ENCODE measurements at places on chromosomes 1 and 21. TPM values are rescaled to one million over a fixed set of nuclear protein-coding genes. Genes with fewer than 3 reads are reported as not detected.

MX2 gene
- 10.9 TPM for total RNA-seq

TESK2 gene
- 8.1 TPM for total RNA-seq

C1orf216 gene
- total RNA-seq, result 26.3 TPM

PLA2G2D gene
- total RNA-seq, result not detected

HTR6 gene
- total RNA-seq, result not detected

ANXA9 gene
- total RNA-seq, result 2.1 TPM

MPZL1 gene
- total RNA-seq, result 75.5 TPM

DPT gene
- total RNA-seq, result 81.5 TPM

NTRK1 gene
- total RNA-seq, result 0.22 TPM

CD84 gene
- total RNA-seq, result 12.0 TPM

GRCh38 chr1:171468120-171468750 is 17.1 kb upstream of the PRRC2C start:
- no peak for DNase-seq

GRCh38 chr1:218718206-218718605 is 373.1 kb downstream of the TGFB2 start:
- no peak for DNase-seq

DNA sequence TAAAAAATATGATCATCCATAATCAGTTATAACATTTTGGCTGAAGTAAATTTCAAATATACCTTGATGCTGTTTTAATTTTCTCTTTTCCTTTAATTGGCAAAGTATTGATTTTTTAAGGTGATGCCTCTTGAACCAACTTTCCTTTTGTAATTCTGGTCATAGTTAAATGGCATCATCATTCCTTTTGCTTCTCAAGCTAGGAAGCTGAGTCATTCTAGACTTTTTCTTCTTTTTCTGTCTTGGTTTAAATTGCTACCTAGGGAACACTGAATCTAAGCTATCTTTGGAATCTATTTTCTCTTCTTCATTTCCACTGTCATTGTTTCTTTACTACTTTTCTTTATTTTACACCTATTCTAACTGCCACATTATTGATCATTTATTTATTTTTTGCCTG is 162.7 kb downstream of the HMCN1 start:
- no peak for DNase-seq

DNA sequence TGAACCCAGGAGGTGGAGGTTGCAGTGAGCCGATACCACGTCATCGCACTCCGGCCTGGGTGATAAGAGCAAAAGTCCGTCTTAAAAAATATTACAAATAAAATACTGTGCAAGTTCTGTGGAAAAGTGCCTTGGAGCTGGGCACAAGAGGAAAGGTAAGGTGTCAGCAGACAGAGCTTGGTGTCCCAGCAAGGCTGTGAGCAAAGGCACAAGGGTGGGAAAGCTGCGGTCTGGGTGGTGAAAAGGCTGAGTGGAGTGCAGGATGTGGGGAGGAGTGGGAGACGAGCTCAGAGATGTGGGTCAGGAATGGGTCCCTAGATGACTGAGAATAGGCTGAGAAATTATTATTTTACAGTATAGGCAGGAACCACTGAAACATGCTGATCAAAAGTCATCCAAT is 150.6 kb downstream of the RHOU start:
- DNase-seq, result no peak

DNA sequence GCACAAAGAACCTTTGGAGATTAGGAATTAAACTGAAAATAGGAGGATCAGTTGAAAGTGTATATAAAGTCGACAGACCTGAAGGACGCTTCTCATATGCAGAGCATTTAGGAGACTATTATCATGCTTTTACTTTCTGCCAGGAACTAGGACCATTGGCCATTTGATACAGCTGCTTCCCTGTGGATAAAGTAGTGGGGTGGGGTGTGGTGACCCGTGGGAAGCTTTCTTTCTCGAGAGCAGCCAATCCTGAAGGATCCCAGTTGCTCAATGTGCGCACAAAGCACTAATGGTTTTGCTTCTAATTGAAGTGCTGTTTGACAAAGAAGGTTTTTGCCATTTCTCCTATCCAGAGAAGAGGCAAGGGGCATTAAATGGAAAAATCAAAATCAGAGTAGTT is 14.9 kb upstream of the CD55 start:
- no peak for DNase-seq

- peak; percentile 72 for DNase-seq
Measured at GRCh38 chr1:72283307-72284083, 1.2 kb upstream of the NEGR1 start.

DNA sequence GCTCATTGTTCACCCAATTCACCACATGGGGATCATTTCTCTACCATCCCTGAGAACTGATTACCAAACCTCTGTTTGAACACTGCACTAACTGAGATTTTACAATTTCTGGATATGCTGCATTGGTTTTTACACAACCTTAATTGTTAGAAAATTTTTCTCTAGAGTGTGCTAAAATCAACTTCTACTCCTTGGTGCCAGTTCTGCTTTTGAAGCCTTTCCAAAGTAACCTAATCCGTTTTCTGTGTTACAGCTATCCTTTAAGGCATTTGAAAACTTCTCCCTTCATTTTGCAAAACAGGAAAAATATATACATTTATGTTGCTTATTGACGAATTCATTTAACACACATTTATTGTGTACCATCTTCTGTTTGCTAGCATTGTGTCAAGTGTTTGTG is 23.7 kb downstream of the SMAP2 start:
- no peak for DNase-seq

DNA sequence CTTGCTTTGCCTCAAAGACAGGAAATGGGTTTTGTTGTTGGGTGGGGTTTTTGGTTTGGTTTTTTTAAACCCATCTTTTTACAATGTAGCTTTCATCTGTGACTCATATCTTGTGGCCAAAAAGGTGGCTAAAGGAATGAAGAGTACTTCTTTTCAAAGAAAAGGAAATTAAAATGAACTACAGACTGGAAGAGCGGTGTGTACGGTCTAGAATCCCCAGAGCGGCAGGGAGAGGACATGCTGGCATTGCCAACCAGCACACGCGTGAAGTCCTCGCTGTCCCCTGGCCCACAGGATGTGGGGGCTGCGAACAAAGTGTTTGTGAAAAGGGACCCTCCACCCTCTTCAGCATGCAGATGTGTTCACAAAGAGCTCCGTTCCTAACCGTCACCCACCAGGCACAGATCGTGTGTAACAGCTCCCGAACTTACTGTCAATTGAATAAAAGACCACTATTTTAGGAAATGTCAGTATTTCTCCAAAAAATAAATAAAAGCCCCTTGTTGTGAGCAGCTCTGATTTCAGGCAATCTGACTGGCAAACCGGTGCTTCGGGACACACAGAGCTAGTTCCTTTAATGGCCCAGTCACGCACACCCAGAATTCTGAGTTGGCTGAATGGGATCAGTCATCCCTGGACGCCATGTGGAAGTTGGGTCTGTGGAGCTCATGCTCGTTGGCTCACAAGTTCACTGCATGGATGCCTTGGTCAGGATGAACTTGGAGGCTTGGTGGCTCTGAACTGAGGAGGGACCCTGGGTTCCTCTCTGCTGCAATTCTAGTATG is 602.9 kb downstream of the NPHP4 start:
- no peak for DNase-seq

GRCh38 chr1:92864131-92864530 is 32.3 kb downstream of the RPL5 start:
- DNase-seq, result no peak

DNA sequence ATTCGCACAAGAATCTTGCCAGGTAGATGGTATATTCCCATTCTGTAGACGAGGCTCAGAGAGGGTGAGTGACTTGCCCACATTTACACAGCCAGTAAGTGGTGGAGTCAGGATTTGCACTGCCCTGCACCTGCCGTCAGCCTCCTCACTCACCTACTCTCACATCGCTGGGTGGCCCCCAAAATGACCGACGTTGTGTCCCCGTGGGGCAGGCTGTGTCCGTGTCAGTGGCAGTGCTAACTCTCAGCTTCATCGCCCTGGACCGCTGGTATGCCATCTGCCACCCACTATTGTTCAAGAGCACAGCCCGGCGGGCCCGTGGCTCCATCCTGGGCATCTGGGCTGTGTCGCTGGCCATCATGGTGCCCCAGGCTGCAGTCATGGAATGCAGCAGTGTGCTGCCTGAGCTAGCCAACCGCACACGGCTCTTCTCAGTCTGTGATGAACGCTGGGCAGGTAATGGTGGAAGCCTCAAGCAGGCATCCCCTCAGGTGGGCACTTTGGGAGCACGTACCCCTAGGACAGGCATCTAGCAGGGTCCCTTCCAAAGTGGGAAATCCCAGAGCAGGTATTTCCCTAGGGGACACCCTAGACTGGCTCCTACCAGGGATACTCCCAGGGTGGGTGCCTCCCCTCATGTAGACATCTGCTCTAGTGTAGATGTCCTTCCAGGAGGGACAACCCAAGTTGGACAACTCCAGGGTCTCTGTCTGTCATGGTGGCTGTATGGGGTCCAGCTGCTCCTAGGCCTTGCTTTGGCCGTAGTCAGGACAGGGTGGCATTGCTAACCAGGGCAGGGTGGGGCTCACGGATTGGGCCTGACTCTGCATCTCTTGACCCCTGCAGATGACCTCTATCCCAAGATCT is 3.4 kb downstream of the HCRTR1 start:
- no peak for DNase-seq

DNA sequence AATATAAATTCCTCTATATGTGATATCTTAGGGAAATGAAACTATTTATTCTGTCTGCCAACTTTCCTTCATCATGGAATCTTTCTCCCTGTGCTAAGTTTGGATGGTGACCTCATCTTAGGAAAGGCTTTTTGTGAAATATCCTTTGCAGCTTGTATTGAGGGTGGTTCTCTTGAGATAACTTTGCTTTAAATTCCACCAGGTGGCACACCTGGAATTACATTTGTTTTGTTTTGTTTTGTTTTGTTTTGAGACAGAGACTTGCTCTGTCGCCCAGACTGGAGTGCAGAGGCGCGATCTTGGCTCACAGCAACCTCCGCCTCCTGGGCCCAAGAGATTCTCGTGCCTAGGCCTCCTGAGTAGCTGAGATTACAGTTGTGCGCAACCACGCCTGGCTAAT is 7.6 kb upstream of the CD1A start:
- no peak for DNase-seq

DNA sequence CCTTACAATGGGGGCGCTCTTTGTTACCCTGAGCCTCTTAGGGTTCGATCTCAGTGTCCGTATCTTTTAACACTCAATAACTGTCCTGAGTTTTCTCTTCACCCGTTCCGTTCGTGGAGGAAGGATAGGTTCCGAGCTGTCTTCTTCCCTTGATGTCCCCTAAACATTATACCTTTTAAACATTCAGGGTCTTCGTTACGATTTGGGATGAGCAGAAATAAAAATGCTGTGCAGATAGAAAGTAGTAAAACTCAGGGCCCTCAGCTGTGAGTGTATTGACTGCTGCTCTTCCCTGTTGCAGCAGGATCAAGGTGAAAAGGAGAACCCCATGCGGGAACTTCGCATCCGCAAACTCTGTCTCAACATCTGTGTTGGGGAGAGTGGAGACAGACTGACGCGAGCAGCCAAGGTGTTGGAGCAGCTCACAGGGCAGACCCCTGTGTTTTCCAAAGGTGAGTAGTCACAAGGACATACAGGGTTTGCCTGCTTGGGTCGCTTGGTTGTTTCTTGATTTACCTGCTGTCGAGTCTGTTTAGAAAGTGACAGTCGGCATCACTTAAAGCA is 784 bp downstream of the RPL11 start:
- no peak for DNase-seq

GRCh38 chr1:243596431-243597062 is 253.5 kb downstream of the AKT3 start:
- DNase-seq, result no peak

- peak; percentile 57 for DNase-seq
Measured at GRCh38 chr1:89632657-89633247, at the start of gene LRRC8C. Gene LRRC8C, plus strand, starts transcription at chr1:89633120. Its CDS starts 53,354 bp downstream, at chr1:89686474.

- no peak for DNase-seq
Measured at GRCh38 chr1:190399233-190399632, 78.4 kb downstream of the BRINP3 start.

GRCh38 chr1:160114085-160114484 is 1.5 kb upstream of the ATP1A2 start:
- no peak for DNase-seq

DNA sequence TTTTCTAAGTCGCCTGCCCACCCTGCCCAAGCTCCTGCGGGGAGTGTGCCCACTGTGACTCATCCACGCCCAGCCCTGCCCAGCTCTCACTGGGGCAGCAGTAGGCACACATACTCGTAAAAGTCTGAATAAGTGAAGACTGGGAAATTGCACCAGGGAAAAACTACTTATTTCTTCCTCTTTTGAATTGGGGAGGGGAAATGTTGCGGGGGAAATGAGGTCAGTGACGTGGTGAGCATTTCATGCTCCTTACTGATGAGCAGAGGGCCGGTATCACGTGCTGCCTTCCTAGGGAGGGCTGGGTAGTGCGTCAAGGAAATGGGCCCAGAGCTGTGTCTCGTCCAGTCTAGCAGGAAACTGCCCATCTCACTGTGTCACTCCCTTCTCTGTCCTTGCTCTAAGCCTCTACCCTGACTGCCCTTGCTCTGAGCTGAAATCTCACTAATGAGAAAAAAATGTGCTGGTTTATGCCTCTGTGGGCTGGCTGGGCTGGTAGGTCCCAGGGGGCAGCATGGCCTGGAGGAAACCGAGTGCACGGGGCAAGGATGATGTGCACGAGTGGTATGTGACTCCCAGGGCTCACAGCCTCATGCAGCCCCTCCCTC is 13.5 kb upstream of the TNFRSF1B start:
- DNase-seq, result peak; percentile 69

- DNase-seq, result peak; percentile 74
Measured at GRCh38 chr1:115282807-115283208, 55.2 kb downstream of the NGF start.

DNA sequence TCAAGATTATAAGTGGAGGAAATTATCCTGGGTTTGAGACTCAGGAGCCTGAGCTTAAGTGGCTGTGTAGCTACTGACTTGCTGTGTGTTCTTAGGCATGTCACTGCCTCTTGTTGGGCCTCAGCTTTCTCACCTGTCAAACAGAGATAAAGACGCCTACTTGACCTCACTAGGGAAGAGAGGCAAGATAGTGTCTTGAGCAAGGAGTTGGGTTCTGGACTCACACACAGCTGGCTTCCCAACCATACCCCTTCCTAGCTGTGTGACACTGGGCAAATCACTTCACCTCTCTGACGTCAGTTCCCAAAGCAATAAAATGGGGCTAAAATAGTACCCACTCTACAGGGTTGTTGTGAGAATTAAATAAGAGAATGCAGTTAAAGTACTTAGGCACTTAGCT is 11.6 kb upstream of the EPB41 start:
- DNase-seq, result no peak

DNA sequence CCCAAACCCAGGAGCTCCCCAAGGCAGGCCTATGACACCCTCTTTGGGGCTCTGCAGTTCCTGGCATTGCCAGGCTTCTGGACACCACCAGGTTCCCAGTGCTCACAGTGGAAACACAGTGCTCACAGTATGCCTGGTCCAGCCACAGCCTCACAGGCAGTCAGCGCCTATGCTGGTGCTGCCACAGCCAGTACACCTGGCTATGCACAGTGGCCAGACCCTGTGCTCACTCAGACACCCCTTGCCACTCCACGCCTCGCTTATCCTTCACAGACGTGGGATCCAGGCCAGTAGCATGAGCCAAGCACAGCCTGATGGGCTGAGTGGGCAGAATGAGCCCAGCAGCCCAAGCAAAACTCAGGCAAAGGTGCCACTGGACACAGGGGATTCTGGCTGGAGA is 579.2 kb upstream of the ADGRL2 start:
- no peak for DNase-seq

- no peak for DNase-seq
Measured at GRCh38 chr1:150514913-150515327, 632 bp upstream of the FALEC start.

Measured in tibial nerve (tissue), 4 donors.